ENCODE measurements at places on chromosomes 1 and 21. TPM values are rescaled to one million over a fixed set of nuclear protein-coding genes. Genes with fewer than 3 reads are reported as not detected.

DNA sequence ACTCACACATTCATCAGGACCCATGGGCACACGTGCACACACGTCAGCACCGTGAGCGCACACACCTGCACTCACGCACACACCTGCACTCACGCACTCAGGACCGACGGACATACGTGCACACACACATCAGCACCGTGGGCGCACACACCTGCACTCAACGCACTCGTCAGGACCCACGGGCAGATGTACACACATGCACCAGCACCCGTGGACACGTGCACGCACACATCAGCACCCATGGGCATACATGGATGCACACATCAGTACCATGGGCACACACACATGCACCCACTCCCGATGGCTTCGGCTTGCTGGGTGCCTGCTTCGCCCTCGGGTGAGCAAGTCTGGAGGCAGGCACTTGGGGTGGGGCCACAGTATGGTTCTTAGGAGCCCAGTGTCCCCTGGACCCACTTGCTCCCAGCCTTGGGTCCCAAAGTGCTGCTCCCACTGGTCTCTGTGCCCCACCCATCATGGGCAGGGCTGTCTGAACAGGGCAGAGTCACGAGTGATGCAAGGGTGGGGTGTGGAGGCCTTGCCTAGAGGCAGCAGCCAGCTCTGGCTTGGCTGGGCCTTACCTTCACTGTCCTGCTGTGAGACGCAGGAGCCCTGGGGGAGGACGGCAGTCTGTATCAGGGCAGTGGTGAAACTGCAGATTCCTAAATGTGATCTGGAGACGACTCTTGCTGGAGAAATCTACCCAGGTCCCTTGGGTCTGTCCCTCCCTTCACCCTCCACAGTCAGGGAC is 49.8 kb downstream of the SKI start:
- no peaks in the 10 kb centered on the region for H3K36me3 ChIP-seq
- peak overlapping the region; percentile 79 for H3K27ac ChIP-seq
- H3K4me1 ChIP-seq: peaks cover 43% of the 10 kb centered on the region
- peak overlapping the region; percentile 39 for H3K4me3 ChIP-seq

The BMP8B gene
- total RNA-seq: 1.3 TPM

DNA sequence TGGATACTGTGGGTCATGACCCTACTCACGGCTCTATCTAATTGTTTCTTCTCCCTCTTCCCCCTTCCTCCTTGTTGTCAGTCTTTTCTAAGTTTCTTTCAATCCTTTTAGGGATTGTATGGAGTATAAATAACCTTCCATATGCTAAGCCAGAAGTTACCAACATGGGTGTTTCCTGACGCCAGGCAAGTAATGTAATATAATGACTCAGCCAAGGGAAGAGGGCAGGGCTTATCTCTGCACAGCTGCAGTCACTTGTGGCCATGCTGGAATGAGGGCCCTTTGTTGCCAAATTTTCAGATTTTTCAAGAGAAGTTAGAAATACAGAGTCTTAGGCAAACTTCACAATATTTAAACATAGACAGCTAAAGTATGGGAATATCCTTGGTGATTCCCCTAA is 194.6 kb downstream of the ST6GALNAC3 start:
- peaks cover 17% of the 10 kb centered on the region for H3K4me1 ChIP-seq
- peak overlapping the region; percentile 1 for H3K4me3 ChIP-seq
- no peak overlapping the region for H3K27ac ChIP-seq

The AKNAD1 gene
- total RNA-seq: not detected

The SLAMF8 gene
- total RNA-seq: not detected

- peaks cover 15% of the 10 kb centered on the region for H3K27me3 ChIP-seq
- no peak for DNase-seq
- no peaks in the 10 kb centered on the region for H3K4me1 ChIP-seq
Measured at GRCh38 chr1:27068922-27069321, 56.3 kb upstream of the TENT5B start.

DNA sequence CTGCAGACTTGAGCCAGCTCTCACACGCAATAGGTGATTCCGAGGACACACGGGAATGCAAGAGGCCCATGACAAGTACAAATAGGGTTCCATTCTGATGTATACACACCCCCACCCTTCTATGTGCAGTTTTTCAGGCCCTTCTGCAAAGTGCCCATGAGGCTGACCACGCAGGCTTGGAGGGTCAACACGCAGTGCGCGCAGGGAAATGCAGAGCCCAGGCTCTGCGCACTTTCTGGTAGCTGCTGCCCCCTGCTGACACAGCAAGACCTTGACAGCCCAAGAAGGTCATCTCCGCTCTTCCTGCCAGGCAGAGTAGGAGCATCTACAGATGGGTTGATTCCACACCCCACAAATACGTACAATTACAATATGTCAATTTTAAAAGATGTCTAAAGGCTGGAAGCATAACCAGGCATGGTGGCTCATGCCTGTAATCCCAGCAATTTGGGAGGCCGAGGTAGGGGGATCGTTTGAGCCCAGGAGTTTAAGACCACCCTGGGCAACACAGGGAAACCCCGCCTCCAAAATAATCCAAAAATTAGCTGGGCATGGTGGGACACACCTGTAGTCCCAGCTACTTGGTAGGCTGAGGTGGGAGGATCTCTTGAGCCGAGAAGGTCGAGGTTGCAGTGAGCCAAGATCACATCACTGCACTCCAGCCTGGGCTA is 18.5 kb downstream of the SH3BP5L start:
- H3K36me3 ChIP-seq: peaks cover 9% of the 10 kb centered on the region
- no peak overlapping the region for H3K27ac ChIP-seq
- H3K4me1 ChIP-seq: peaks cover 16% of the 10 kb centered on the region
- peak; percentile 37 for DNase-seq

DNA sequence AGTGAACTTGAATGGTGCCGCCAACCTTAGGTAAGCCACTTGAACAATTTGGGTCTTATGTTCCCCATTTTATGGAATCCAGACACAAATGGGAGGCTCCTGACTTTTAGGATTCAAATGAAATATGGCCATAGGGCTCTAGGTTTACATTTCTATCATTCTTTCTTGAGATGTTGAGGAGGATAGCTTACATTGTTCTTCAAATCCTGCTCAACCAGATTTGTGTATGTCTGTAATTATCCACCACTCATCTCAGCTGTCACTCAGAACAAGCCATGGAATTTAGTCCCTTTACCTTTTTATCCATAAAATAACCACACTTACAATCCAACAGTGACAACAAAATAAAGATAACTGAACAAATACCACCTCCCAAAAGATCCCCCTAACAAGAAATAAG is 682.9 kb upstream of the PTBP2 start:
- H3K27me3 ChIP-seq: no peaks in the 10 kb centered on the region
- no peak overlapping the region for H3K27ac ChIP-seq
- DNase-seq: no peak

The LINGO4 gene
- total RNA-seq: 1.6 TPM

DNA sequence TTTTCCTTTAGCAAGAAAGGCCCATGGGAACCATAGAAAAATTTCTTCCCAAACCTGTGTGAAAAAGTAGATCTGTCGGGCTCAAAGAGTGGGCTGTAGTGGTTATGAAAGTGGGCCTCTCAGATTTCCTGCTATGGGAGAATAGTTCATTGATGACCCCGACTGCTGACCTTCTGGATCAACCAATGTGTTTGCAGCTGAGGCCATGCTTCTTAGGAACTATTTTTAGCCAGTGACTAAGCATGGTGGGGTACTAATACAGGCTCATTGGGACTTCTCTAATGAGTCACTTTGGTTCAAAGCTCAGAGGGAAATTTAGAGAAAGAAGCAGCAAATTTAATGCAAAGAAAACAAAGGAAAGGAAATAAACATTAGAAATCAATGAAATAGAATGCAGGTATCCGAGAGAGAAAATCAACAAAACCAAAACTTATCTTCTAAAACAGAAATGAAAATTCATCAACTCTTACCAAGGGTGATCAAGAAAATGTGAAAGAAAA is 12.6 kb upstream of the PSMA5 start:
- H3K4me1 ChIP-seq: no peaks in the 10 kb centered on the region
- no peak overlapping the region for H3K27ac ChIP-seq
- peaks cover 11% of the 10 kb centered on the region for H3K27me3 ChIP-seq
- no peak overlapping the region for H3K4me3 ChIP-seq
- H3K36me3 ChIP-seq: no peaks in the 10 kb centered on the region

DNA sequence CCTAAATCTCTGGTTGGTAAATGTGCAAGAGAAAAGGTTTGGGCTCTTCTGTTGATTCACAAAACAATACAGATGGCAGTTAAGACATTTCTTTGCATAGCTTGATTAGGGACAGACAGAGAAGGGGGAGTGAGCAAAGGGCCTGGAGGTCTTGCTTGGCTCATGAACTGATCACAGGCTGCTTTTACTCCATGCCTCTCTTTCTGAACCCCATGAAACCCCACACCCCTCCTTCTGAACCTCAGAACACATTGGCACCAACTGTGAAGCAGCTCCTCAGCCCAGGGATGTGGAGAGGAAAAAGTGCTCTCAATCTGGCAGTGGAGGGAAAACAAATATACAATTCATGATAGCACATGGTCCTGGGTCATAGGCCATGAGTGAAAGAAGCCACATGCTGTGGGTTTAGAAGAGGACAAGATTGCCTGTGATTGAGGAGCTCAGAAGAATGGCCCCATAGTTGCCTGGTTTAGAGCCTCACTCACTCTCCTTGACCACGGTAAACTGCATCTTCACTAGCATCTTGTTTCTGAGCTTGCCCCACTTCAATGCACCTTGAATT is 111.6 kb upstream of the GADD45A start:
- H3K4me3 ChIP-seq: no peak overlapping the region
- peaks cover 7% of the 10 kb centered on the region for H3K27me3 ChIP-seq
- H3K36me3 ChIP-seq: no peaks in the 10 kb centered on the region
- H3K27ac ChIP-seq: no peak overlapping the region
- DNase-seq: no peak
- no peaks in the 10 kb centered on the region for H3K4me1 ChIP-seq

DNA sequence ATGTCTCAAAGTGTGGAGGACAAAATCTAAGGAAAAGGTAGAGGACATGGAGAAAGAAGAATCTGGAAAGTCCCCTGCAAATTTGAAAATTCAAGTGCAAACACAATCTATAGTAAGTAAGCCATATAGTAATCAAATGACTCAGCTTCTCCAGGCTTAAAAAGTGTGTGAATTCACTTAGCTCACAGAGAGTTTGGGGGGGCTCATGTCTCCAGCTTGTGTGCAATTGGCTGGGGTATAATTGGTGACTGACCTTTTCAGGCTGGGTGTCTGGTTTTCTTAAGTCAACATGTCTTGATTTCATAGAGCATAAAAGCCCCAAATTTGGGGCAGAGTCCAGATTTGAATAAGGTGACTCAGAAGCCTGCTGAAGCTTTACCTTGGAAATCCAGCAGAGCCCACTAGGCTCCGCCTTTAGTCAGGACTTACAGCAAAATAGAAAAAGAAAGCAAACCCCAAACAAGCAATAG is 8.6 kb downstream of the CLDN14 start:
- no peaks in the 10 kb centered on the region for H3K4me1 ChIP-seq
- H3K36me3 ChIP-seq: no peaks in the 10 kb centered on the region
- no peak overlapping the region for H3K4me3 ChIP-seq

The TAS1R3 gene
- total RNA-seq: 0.96 TPM

DNA sequence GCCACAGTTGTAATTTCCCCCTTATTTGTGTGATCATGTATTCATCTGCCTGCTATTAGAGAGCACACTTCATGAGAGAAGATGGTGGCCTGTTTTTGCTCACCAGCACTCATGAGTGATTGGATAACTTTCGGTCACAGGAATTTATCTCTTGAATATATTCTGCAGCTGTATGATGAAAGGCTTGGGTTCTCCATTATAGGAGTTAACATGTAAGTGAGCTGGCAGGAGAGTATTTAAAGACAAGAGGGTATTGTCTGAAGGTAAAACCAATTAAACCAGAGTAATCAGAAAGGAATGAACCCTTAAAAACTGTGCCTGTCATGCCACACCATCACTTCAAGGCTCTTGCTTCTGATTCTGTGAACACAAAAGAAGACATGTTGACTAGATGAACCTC is 574.9 kb upstream of the CAMK1G start:
- DNase-seq: no peak
- no peak overlapping the region for H3K27ac ChIP-seq
- no peak overlapping the region for H3K4me3 ChIP-seq

The RNU1-4 gene
- total RNA-seq: 3,182 TPM

DNA sequence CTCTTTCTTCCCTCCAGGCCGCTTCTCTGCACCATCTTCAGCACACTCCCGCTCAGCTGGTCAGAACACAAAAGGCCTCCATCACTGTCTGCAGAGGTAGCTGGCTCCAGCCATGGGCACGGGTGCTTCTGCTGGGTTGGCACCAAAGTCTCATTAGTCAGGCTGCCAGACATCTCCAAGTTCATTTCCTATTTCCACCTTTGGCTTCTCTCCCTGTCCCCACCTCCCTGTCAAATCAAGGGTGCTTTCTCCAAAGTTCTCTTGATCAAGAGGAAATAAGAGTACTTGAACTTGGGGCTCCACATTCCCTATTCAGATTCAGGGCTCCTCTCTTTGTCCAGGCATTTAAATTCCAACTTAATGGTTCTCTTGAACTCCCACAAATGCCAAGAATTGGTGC is 33.9 kb upstream of the GRIK3 start:
- peaks cover 88% of the 10 kb centered on the region for H3K27me3 ChIP-seq
- DNase-seq: no peak
- H3K4me1 ChIP-seq: peaks cover 2% of the 10 kb centered on the region
- H3K36me3 ChIP-seq: peaks cover 4% of the 10 kb centered on the region

The SPATA46 gene
- total RNA-seq: not detected

The MCL1 gene
- total RNA-seq: 1,091 TPM

The APCS gene
- not detected for total RNA-seq

The PLA2G2A gene
- total RNA-seq: not detected

The ZDHHC18 gene
- 71.2 TPM for total RNA-seq

DNA sequence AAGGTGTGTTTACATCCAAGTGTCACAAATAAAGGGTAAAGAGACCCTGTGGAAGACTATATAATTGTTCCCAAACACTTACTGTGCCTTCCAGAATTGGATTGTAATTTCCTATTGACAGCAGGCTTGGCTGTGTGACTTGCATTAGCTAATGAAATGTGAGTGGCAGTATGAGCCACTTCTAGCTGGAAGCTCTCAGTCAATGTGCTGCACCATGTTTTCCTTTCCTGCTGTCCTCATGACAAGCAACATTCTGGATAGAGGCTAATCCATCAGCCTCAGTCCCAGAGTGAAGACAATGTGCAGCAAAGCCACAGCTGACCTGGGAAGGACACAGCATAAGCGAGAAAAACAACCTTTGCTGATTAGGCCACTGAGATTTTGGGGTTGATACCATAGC is 5.9 kb upstream of the FOXJ3 start:
- H3K36me3 ChIP-seq: no peaks in the 10 kb centered on the region
- peaks cover 9% of the 10 kb centered on the region for H3K27me3 ChIP-seq
- peaks cover 11% of the 10 kb centered on the region for H3K4me1 ChIP-seq
- H3K27ac ChIP-seq: peak overlapping the region; percentile 21
- no peak for DNase-seq

Measured in T-helper 17 cell (primary cell).